ENCODE measurements at places on chromosomes 1 and 21. TPM values are rescaled to one million over a fixed set of nuclear protein-coding genes. Genes with fewer than 3 reads are reported as not detected.

The TNNT2 gene
- not detected for total RNA-seq

The MEX3A gene
- total RNA-seq = 5.1 TPM

The CRNN gene
- not detected for total RNA-seq

The RNU1-1 gene
- total RNA-seq = under 0.01 TPM

All from bronchus fibroblast of lung (primary cell).